Globus pallidus (tissue), 1 donor: ENCODE measurements at places on chromosomes 11 and 22.

GRCh38 chr11:122040464-122040863, 75.6 kb downstream of the BLID start:
- no peak for DNase-seq

- peak; percentile 43 for DNase-seq
Measured at GRCh38 chr11:62909107-62909894, 11.9 kb downstream of the CHRM1 start.

- no peak for DNase-seq
Measured at GRCh38 chr11:103364687-103365086, 255.5 kb downstream of the DYNC2H1 start.

DNA sequence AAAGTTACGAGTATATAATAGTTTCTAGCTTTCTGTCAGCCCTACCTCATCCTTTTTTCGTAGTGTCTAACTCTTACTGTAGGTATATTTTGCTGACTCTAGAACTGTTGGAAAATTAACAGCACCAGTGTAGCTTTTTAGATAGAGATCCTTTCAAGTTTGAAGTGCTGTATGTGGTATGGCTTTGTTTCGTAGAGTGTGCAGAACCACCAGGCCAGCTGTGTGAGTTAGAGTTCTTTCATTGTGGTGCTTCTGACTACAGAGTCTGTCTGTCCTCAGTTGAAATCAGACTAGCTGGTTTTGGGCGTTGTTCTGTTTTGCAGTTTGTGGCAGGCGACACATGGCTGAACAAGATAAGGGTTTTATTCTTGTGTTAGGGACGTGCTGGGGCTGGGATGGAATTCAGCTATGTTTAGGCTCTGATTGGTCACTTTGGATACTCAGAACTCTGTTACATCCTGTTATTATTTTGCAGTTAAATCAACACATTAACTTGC, 3.2 kb downstream of the ARHGEF12 start:
- DNase-seq: peak; percentile 85

DNA sequence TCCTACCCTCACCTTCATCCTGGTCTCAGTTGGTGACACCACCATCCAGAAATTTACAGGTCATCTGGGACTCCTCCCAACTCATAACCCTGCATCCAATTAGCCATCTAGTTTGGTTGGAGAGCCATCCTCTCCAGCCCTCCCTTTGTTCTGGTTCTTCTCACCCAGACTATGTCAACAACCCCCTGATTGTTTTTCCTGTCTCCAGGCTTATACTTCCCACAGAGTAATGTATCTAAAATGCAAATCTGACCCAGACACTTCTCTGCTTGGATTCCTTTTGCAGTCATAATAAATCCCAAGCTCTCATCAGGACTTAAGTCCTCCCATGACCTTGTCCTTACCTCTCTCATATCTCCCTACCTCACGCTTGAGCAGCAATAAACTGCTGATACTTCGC, 3.0 kb downstream of the TTC12 start:
- DNase-seq: no peak

- DNase-seq: no peak
Measured at GRCh38 chr11:60844045-60844869, 2.3 kb downstream of the CCDC86 start.

DNA sequence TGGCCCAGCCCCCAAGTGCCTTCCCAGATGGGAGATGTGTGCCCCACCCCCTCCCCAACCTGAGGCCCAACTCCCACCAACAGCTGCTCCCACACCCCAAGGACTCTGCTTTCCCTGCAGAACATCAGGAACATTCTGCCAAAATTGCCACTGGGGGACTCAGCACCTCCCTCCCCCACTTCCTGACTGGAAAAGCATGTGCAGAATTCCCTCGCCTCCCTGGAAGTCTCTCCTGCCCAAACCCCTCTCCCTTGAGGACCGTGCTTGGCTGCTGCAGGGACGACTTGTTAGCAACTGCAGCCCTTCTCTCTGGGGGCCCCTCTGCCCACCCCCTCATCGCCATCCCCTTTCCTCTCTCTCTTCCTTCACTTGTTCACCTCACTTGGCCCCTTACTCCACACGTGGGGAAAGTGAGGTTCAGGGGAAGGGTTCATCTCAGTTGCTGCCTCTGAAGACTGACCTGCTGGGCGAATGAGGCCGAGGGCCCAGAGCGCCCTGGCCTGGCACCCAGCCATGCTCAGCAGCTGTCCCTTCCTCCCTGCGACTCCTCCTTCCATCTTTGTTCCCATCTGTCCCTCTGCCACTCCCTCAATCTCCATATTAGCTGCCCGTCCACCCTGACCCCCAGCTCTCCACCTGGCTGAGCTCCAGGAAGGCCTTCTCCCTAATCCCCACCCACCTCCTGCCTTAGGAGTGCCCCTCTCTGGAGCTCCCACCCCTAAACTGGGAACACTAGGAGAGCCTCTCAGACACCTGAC, 105.1 kb downstream of the CHST1 start:
- no peak for DNase-seq

- DNase-seq: no peak
Measured at GRCh38 chr11:24293964-24294363, 202.9 kb upstream of the LUZP2 start.

- no peak for DNase-seq
Measured at GRCh38 chr11:89452780-89453179, 38.4 kb downstream of the NOX4 start.

GRCh38 chr22:28903729-28904128, 20.4 kb downstream of the ZNRF3 start:
- no peak for DNase-seq

- DNase-seq: no peak
Measured at GRCh38 chr11:34344768-34345539, 12.9 kb downstream of the ABTB2 start.

DNA sequence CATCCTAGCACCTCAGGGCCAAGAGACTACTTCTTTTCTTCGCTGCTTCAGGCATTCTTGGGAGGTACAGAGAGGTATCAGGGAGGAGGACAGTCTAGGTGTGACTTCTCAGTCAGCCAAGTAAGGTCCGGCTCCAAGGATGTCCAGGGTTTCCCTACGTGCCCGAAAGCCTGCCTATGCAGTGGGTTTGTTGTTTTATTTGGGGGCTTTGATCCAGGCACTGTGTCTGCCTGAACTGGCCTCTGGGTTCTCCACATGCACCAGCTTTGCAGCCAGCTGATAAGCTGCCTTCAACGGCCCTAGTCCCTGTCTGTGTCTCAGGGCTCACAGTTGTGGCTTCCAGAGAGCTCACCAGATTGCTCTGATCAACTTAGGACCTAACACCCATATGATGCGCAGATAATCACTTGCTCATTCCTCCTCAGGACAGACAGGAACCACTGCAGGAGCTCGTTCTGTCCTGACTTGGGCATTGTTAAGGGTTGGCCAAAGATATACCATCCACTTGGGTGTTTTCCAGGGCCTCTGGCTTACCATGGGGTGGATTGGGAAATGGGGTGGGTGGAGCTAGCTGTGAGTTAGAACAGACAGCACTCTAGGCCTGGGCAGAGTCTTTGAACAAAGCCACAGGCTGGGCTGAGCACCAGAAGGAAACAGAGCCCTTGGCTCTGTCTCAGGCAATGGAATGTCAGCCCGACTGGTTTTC, 45.5 kb upstream of the CRYBB3 start:
- DNase-seq: no peak

GRCh38 chr11:115848080-115848479, 343.9 kb upstream of the CADM1 start:
- no peak for DNase-seq
